ENCODE measurements at places on chromosomes 11 and 22.

DNA sequence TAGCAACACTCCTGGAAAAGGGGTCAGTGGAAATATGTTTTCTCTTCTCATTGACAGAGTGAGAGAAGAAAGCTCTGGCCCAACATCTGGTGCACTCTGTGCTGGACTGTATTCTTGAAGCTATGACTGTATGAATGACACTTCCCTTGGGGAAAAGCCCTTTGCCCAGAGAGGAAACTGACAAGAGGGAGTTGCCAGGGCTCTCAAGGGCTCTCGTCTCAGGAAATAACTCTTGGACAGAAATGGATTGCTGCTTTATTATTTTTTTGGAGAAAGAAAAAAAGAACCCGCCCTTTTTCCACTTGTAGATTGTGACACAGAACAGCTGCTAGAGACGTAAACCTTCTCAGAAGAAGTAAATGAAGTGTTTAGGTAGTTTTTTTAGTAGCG is 11.4 kb downstream of the ETS1 start:
- no peak for DNase-seq

- DNase-seq = no peak
Observed at GRCh38 chr11:2275334-2276279, 5.2 kb upstream of the ASCL2 start.

- no peak for DNase-seq
Observed at GRCh38 chr11:127385071-127385470, 384.5 kb upstream of the KIRREL3 start.

- no peak for DNase-seq
Observed at GRCh38 chr11:44090539-44090938, 4.9 kb upstream of the EXT2 start.

- no peak for DNase-seq
Observed at GRCh38 chr11:77198440-77198849, 70.4 kb downstream of the MYO7A start.

GRCh38 chr11:73149105-73149504 is 7.0 kb upstream of the FCHSD2 start:
- DNase-seq = no peak

GRCh38 chr11:76742902-76743301 is 40.3 kb upstream of the TSKU start:
- no peak for DNase-seq

- no peak for DNase-seq
Observed at GRCh38 chr11:82863209-82863608, 37.0 kb downstream of the PRCP start.

- no peak for DNase-seq
Observed at GRCh38 chr11:10934293-10934860, 76.5 kb upstream of the ZBED5 start.

- DNase-seq = peak; percentile 45
Observed at GRCh38 chr11:2576111-2576510, 123.7 kb downstream of the KCNQ1OT1 start.

DNA sequence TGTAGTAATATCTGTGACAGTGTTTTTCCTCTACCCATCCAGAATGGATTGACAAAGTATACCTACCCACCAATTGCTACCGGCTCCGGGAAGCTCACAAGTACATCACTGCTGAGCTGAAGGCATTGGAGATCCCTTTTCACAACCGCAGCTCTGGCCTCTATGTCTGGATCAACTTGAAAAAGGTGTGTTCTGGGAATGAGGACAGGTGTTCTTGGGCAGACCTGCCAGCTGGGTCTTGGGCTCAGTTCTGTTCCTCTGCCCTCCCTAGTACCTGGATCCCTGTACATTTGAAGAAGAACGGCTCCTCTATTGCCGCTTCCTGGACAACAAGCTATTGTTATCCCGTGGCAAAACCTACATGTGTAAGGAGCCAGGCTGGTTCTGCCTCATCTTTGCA is 7.8 kb upstream of the ACCS start:
- DNase-seq = no peak

GRCh38 chr11:1630271-1630670 is 696 bp downstream of the KRTAP5-5 start:
- no peak for DNase-seq

DNA sequence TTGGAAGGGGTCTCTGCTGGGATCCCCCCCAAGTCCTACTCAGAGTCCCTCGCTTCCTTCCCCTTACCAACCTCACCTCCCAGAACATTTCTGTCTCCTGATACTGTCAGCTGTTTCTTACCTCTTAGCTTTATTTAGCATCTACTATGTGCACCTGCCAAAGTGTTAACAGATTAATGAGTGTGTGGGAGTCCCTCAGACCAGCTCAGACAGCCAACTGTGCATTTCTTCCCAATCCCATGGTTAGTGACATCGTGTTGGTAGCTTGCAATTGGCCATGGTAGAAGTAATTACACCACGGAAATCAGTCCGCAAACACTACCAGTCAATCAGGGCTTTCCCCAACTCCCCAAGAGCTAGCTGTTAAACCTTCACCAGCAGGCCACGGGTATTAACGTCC is 150.6 kb downstream of the DSCAML1 start:
- no peak for DNase-seq

GRCh38 chr11:68505596-68505995 is 45.0 kb downstream of the PPP6R3 start:
- DNase-seq = no peak

DNA sequence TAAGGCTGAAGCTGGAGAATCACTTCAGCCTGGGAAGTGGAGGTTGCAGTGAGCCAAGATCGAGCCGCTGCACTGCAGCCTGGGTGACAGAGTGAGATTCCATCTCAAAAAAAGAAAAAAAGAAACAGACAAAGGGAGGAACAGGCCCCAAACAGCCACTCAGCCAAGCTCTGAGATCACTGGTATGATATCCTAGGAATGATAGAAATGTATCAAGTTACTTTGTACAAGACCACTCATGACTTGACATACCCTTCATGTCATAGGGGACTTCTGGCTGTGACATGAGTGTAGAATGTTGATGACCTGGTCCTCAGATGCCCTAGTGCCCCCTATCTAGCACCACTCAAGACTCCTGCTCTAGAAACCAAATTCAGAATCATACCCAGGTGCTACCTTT is 216.5 kb downstream of the NAV2 start:
- DNase-seq = no peak

GRCh38 chr11:118705111-118705741 is 25.8 kb upstream of the TREH start:
- DNase-seq = no peak

DNA sequence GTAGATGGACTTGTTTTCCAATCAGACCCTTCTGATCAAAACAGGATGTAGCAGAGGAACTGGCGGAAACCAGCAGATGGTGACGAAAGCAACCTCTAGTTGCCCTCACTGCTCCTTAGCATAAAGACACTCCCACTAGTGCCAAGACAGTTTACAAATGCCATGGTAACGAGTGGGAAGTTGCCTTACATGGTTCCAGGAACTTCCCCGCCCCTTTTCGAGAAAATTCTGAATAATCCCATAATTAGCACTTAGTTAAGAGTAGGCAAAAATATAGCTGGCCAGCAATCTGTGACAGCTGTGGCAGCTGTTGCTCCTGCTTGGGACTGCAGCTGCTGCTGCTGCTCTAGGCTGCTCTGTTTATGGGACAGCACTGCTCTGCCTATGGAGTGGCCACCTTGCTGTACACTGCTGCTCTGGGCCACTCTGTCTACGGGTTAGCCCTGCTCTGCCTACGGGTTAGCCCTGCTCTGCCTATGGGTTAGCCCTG is 33.4 kb upstream of the SORL1 start:
- no peak for DNase-seq

DNA sequence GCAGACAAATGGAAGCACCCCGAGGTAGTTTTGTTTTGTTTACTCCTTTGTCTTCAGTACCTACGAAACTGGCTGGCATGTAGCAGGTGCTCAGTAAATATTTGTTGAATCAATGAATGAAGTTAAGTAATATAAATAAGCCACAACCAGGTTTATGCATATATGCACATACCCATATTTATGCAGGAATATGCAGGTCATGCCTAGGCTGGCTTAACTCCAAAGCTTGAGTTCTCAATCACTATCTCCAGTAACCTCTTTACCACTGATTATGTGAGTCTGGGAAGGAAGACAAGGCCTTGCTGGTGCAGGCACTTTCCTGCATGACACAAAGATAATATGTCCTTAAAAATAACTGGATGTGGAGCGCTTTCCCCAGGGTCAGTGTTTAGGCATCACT is 27.5 kb downstream of the ARL14EP start:
- DNase-seq = no peak

DNA sequence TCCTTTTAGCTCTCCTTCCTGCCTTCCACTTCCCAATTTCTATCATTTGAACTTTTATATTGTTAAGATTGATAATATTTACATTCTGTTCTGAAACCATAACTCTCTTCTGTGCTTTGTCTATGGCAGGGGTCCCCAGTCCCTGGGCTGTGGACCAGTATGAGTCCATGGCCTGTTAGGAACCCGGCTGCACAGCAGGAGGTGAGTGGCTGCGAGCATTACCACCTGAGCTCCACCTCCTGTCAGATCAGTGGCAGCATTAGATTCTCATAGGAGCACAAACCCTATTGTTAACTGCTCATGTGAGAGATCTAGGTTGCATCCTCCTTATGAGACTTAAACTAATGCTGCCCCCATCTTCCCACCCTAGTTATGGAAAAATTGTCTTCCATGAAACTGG is 48.4 kb upstream of the HEPHL1 start:
- no peak for DNase-seq

DNA sequence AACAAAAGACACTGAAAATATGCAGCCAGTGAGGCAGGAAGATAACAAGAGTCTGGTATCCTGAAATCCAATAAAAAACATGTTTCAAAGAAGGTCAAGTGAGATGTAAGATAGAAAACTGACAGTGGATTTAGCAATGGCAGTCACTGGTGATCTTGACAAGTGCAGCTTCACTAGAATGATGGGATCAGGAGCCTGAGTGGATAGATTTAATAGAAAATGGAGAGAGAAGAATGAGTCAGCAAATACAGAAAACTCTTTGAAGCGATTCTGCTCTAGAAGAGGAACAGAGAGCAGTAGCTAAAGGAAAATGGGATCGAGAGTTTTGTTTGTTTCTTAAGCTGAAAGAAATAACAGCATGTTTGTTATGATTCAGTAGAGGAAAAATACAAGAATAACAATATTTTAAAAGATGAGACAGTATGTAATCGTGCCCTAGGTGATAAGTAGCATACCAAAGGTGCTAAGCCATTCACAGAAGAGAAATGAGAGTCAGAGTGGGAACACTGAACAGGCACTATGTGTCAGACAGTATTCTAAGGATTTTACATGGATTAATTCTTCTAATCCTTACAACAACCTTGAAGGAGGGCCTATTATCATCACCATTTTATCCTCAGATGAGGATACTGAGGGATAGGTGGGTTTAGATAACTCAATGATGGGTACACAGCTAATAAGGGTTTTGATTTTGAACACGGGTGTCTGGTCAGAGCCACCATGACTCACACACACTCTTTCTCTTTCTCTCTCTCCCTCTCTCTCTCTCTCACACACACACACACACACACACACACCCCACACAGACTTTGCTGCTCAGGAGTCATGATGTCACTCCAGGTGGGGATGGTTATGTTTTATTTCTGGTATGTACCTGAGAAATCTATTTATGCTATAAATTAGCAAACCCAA is 36.3 kb downstream of the MRE11 start:
- no peak for DNase-seq

DNA sequence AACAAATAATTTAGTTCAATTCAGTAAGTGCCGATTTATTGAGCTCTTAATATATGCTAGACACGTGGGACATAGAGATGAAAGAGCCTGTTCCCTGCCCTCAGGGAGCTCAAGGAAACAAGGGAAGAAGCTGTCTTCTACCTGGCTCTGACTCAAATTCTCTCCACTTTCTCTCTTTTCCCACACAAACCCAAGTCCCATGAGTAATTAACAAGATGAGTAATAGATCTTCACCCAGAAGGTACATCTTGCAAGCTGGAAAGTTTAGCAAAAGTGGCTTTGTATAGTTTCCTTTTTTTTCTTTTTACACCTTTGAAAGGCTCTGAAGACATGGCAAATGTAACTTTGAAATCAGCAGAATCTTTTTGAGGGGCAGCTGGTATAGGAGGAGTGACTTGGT is 48.2 kb upstream of the CHST1 start:
- DNase-seq = no peak

DNA sequence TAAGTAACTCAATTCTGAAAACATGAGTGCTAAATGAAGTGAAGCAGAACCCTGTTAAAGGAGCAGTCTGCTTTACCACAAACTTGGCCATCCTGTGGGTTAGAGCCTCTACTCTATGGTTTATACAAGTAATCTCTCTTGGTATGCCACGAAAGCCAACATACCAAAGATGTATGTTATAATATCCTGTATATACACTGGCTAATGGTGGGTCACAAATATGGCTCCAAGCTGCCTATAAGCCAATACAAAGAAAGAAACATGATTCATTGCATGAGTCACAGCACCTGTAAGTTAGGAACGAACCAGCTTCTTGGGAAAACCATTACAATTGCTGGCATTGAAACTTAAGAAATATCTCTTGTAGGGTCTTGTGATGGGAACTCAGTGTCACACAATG is 16.1 kb downstream of the XRRA1 start:
- no peak for DNase-seq

DNA sequence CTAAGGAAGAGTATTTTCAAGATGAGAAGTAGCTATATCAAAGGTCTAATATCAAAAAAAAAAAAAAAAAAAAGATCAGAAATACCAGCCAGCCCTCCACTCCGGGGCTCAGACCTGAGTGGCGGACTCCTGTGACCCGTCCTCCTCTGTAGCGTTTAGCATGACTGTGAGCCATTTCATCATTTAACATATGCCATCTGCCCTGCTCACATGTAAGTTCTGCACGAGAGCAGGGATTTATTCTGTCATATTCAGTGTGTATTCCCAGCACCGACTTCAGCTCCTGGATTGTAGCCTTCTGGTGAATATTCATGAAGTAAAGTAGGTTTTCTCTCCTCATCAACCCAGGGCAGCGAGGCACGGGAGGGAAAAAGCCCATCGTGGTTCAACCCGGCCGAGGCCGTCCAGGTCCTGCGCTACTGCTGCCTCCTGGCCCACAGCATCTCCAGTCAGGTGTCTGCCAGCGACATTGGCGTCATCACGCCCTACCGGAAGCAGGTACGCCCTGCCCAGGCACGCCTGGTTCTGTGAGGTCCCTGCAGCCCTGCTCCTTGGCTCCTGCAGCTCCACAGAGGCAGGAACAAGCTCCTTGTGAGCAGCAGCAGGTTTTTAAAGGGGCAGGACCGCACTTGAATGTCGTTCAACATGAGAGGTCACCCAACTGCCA is 12.7 kb upstream of the PANX2 start:
- no peak for DNase-seq

GRCh38 chr11:64176751-64177150 is 9.2 kb upstream of the STIP1 start:
- DNase-seq = no peak
